ENCODE measurements at places on chromosomes 11 and 22.

GRCh38 chr11:109424901-109425300 lies 2.9 kb downstream of the C11orf87 start:
- DNase-seq: no peak

DNA sequence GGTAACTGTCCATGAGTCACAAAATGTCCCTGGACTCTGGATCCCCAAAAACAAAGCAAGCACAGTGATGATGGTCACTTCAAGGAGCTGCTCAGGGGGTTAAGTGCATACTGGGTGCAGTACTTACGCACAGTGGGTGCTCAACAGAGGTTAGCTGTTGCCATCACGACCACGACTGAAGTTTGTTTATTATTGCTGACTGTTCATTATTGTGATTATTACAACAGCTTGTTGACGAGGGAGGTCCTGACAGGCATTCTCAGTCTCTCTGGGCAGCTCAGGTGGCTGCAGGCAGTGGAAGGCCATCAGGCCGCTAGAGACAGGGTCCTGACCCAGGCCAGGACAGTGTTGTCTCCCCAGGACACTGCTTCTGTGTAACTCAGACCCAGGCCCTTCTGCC lies 418.8 kb downstream of the SHANK2 start:
- no peak for DNase-seq

DNA sequence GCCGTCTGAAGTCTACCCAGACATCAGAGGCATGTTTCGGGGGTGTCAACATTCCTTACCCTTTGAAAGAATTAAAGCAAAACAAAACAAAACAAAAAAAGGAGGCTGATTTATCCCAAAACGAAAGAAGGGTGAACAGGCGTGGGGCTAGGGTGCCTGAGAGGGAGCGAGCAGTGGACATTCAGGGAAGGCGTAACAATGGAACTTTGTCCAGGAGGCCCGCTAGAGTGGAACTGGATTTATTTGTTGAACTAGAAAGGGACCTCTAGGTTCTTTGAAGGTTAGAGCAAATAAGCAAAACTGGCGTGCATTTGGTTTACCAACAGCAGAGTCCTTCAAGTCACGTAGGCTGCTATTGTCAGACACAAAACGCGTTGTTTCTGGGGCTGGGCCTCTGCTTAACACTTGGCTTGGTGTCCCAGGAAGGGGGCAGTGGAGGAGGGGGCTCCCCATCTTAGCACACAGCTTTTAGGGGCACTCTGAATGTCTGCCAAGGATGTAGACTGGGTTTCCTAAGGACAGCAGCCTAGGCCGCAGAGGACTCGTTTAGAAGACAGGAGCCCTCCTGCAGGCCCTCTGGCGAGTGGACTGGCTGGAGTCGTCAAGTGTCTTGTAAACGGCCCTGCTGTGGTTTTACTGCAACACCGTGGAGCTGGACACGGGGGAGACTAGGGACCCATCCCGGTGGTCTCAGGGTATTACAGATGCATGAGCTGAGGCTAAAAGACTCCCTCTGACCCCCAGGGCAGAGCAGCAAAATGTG lies 203.7 kb upstream of the SORL1-AS1 start:
- DNase-seq: no peak

DNA sequence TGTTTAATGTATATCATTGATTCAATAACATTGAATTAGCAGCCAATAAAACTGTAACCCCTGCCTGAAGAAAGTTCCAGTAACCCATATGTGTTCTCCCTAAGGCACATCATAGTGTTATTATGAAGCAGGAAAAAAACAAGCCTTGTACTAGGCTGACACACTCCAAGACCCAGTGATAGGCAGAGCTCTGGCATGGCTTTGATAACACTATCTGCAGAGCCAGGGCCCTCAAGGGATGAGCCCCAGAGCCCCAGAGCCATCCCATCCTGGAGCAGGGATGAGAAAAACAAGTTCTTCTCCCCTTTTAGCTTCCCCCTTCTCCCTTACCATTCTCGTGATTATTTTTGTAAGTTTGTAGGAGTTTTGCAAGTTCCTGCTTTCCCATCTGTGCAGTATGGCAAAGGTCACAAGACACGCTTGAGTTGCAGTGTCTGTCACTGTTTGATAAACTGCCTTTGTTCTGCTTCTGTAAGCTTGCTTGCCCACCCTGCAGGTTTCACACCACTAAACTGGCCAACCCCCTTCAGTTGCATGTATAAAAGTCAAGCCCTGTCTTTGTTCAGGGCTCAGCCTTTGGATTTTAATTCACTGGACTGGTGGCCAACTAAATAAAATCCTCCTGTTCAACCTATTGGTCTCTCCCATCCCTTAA lies 22.3 kb upstream of the GUCY1A2 start:
- DNase-seq: no peak

DNA sequence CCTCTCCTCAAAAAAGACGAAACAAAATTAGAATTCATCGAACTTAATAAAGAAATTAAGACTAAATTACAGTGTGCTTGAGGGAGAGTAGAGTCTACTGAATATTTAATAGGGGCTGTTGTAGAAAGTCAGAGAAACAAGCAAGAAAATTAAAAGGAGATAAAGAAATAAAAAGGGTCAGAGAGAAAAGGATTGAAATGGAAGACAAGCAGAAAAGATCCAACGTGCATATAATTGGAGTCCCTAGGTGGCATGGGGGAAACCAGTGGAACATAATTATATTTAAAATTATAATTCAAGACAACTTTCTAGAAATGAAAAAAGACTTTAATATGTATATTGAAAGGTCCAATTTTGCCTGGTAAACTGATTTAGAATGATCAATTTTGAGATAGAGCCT lies 74.3 kb downstream of the ACER3 start:
- no peak for DNase-seq

DNA sequence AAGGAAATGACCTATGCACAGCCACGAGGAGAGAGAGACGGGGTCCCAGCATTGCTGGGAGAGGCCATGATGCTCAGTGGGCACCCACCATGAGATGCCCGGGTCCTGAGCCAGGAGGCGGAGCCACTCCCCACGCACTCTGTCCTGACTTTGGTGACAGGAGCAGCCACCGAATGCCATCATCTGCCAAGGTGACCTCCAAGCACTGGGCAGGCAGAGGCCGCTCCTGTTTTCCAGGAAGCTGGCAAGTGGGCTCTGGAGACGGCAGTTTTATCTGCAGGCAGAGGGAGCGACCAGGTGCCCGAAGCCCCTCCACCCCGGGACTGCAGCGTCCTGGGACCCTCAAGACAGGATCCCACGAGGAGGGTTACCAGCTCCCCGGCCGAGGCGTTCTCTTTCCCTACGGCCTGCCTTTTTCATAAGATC lies 453.9 kb downstream of the BRD1 start:
- no peak for DNase-seq

- no peak for DNase-seq
Observed at GRCh38 chr11:10407749-10408685, 47.0 kb upstream of the AMPD3 start.

GRCh38 chr11:14270690-14271542 lies 88.1 kb downstream of the RRAS2 start:
- no peak for DNase-seq

DNA sequence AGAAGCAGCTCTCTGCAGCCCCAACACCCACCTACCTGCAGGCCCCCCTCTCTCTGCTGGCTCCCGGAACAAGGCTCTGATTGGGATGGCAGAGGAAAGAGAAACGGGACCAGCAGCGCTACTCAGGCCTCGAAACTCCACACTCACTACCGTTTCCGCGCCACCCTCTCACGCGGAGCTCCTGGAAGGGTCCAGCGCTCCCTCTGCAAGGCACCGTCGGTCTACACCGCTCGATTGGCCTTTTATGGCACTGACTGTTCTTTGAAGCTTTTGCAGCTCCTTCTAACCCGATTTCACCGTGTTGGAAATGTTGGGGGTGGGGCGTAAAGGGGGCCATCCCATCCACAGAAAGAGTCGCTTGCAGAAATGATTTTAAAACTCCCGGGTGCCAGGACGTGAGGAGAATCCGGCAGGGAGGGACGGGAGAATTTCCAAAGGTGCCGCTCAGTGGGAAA lies 323 bp upstream of the PANX1 start:
- no peak for DNase-seq

DNA sequence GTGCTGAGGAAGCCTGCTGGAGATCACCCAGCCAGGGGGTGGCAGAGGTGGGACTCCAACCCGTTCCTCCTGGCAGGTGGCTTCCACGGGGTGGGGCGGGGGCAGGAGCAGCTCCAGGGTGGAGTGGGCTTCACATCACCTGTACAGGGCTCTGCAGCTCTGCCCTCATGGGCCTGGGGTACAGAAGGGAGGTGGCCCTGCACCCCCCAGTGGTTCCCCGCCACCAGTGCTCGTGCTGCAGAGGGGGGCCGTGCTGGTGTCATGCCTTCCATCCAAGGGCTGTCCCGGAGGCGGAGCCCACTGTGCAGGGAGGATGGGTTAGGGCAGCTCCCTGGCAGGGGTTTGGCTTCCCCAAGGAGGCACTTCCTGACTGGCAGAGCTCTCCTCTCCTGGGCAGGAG lies 76.4 kb upstream of the SHISAL1 start:
- DNase-seq: no peak
